ENCODE measurements at places on chromosomes 11 and 22. TPM values are rescaled to one million over a fixed set of nuclear protein-coding genes. Genes with fewer than 3 reads are reported as not detected.

The IMMP1L gene
- total RNA-seq: 21.1 TPM

The C1QTNF6 gene
- total RNA-seq: 25.0 TPM

The TRPM5 gene
- total RNA-seq: 0.08 TPM

The MAP6 gene
- 0.21 TPM for total RNA-seq

The C11orf54 gene
- total RNA-seq: 31.0 TPM

The DDTL gene
- not detected for total RNA-seq

The OR4D5 gene
- total RNA-seq: not detected

The F2 gene
- 0.64 TPM for total RNA-seq
